ENCODE measurements at places on chromosomes 2 and 18.

GRCh38 chr2:10500601-10501361 lies 52.7 kb upstream of the ODC1 start:
- DNase-seq, result no peak

- no peak for DNase-seq
Measured at GRCh38 chr2:204827701-204828590, 282.7 kb downstream of the PARD3B start.

DNA sequence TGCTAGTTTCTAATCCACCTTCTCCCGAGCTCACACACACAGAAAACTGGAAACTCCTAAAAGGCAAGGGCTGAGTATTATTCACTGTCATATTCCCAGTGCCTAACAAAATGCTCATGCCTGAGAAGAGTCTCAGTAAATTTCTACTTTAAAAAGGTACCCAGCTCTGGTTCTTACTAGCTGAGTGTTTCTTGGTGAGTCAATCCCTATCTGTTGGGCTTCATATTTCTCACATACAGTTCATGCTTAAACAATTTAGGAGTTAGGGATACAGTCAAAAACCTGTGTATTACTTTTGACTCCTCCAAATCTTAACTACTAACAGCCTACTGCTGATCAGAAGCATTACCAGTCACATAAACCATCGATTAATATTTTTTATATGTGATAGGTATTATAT lies 204.9 kb downstream of the EN1 start:
- DNase-seq, result no peak

DNA sequence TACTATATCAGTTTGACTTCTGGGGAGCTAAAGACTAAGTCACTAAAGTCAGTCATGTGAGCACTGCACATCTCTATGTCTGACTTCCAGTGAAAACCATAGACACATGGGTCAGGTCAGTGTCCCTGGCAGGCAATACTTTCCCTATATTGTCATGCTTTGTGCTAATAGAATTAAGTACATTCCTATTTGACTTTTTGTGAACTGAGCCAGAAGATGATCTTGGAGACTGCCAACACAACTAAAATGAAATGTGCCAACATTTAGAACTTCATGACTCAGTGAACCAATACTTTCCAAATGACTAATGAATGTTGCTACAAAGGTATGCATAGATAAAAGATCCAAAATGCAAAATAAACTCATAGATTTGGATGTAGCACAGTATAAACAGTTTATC lies 820.8 kb upstream of the FAM98A start:
- no peak for DNase-seq

GRCh38 chr2:237322564-237322963 lies 91.4 kb downstream of the COL6A3 start:
- no peak for DNase-seq

DNA sequence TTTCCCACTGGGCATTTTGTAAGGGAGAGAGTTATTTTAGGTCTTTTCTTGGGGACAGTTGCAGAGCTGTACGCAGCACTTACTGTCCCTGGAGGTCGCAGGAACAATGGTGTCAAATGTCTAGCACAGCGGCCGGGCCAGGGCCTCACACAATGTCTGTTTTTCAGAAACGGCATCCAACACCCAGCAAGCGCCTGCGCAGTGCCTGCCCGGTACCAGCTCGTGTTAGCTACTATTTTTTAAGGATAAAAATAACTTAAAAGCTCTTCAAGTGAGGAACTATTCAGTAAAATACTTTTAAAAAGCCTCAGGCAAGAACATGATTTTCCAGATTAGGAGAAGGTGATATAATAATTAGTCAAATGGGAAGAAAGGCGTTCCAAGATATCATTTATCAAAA lies 90.0 kb downstream of the MBP start:
- DNase-seq, result no peak

DNA sequence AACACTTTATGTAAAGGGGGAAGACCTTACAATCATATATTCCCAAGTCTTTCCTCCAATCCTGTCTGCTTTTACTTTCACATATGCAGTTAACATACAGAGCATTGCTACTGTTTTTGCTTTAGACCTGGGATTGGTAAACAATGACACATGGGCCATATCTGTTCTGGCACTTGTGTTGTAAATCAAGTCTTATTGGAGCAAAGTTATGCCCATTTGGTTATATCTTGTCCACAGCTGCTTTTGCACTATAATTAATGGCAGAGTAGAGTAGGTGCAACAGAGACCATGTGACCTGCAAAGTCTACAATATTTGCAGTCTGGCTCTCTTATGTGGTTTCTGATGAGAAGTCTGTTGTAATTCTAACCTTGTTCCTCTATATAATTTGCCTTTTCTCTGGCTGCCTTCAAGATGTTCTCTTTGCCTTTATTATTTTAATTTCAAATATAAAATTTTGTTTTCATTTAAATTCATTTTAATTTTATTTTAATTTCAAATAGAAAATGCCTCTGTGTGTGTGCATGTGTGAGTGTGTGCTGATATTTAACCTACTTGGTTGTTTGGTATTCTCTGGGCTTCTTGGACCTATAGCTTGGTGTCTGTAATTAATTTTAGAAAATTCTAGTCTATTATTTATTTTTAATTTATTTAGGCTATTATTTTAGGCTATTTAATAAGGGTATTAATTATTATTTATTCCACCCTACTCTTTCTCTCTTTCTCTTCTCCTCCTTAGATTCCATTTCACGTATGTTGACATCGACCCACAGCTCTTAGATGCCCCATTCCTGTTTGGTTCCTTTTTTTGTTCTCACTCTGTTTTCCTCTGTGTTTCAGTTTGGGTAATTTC lies 16.8 kb upstream of the LPIN1 start:
- no peak for DNase-seq

GRCh38 chr2:232393556-232393955 lies 13.1 kb upstream of the ALPG start:
- no peak for DNase-seq

DNA sequence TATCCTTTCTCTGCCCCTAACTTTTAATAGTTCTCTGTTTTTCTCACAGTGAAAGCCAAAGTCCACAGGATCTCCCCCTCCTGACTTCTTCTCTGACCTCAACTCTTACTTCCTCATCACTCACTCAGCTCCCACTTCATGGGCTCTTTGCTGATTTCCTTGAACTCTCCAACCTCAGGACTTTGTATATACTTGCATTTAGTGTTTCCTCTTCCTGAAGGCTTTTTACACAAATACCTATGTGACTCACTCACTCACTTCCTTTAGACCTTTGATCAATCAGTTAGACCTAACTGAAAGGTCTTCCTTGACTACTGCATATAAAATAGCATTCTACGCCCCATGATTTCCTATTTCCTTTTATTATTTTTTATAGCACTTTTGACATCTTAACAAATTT lies 233.1 kb upstream of the MEX3C start:
- DNase-seq, result no peak

GRCh38 chr2:192410319-192410718 lies 215.6 kb upstream of the TMEFF2 start:
- DNase-seq, result no peak

- no peak for DNase-seq
Measured at GRCh38 chr2:130787841-130788240, 32.5 kb downstream of the AMER3 start.

Measured in HS-27A (cell line).